ENCODE measurements at places on chromosomes 6 and 20.

GRCh38 chr6:151213352-151213751 is 26.4 kb upstream of the AKAP12 start:
- DNase-seq: no peak

GRCh38 chr6:7912024-7912423 is 1.4 kb upstream of the TXNDC5 start:
- no peak for DNase-seq

GRCh38 chr6:89997456-89998445 is 103.5 kb downstream of the GJA10 start:
- DNase-seq: peak; percentile 56

GRCh38 chr6:43150051-43150751 is 20.9 kb upstream of the SRF start:
- DNase-seq: no peak

DNA sequence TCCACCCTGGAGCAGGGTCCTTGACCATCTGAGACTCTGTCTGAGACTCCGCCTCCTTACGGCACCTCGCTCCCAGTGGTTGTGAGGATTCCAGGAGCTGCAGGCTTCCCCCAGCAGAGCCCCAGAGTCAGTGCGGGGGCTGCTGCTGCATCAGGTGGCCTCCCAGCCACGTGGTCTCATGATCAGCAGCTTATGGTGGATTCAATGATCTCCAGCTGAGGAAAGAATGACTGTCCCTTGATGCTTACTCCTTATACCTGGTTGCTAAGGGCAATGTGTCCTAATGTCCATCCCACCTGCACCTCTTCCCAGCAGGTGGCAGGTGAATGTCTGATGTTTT is 40.0 kb downstream of the SLC22A1 start:
- no peak for DNase-seq

- no peak for DNase-seq
Measured at GRCh38 chr6:165223101-165223500, 86.3 kb downstream of the C6orf118 start.

GRCh38 chr6:164749221-164750064 is 560.0 kb downstream of the C6orf118 start:
- DNase-seq: peak; percentile 74
